Epithelial cell of prostate (primary cell): ENCODE measurements at places on chromosomes 1 and 21.

- no peak for DNase-seq
Measured at GRCh38 chr1:29504196-29504595, 267.9 kb downstream of the PTPRU start.

DNA sequence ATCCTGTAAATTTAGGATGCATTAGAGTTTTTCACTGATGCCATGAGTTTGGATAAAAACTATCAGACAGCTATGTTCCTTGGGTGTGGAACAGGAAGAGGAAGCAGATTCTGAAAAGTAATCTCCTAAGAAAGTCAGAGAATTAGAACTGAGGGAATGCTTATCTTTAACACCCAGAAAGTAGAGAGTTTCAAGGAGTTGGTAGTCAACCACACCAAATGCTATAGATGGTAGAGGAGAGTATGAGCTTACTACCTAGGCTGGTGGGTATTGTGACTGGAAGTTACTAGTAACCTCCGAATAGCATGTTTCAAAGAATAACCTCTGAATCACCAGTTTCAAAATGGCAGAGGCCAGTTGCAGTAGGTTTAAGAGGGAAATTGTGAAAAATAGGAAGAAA lies 288.0 kb downstream of the HMCN1 start:
- no peak for DNase-seq

GRCh38 chr1:180343921-180344769 lies 114.1 kb downstream of the LHX4 start:
- DNase-seq = no peak

- no peak for DNase-seq
Measured at GRCh38 chr1:86205741-86206140, 49.2 kb upstream of the COL24A1 start.

- no peak for DNase-seq
Measured at GRCh38 chr1:48817505-48818114, 40.9 kb upstream of the BEND5 start.

DNA sequence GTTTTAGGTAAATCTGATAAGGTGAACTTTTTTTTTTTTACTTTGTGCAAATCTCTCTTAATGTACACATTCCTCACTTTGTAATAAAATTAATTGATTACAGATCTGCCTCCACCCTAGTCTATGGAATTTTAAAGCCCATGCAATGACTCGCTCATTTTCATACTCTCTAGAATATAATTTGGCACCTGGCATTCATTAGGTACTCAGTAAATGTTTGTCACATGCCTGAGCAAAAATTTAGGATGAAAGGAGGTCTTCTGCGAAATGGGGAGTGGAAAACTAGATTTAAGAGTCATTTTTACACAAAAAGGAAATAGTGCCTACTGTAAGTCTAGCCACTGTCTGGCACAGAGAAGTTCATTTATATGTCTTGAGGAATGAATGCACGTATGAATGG lies 350.1 kb downstream of the DPYD start:
- no peak for DNase-seq

DNA sequence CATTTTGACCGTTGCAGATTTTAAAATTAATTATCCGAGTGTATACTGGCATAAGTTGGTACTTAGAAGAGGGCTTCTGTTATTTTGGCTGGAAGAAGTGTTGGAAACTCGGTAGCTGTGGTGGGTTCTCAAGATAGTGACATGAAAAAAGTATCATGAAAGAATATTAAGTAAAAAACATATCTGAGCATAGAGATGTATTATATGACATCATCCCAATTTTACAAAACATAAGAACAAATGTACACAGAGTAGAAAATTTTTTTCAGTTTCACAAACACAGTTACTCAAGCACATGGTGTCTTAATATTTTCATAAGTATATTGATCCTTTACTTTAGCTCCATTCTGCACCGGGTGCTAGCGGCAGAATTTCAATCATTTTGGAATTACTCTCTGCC lies 684 bp downstream of the IFI16 start:
- DNase-seq = no peak

DNA sequence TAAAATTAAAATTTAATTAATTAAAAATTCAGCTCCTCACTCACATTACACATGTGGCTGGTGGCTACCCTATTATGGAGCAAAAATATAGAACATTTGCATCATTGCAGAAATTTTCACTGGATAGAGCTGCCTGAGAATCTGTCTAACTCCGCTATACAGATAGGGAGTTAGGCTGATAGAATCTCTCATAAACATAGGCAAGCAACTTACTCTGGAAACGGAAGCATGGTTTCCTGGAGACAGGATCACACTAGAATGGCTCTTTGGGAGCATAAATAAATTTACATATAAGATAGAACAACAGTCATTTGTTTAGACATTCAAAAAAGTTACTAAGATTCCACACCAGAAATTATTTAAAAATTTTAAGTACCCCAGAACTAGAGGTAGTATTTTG lies 12.2 kb upstream of the LAMC2 start:
- no peak for DNase-seq

GRCh38 chr1:44831516-44831915 lies 11.5 kb downstream of the PTCH2 start:
- no peak for DNase-seq

- no peak for DNase-seq
Measured at GRCh38 chr1:77350012-77350770, 68.4 kb downstream of the AK5 start.

GRCh38 chr1:205060746-205061145 lies 17.7 kb downstream of the CNTN2 start:
- no peak for DNase-seq

DNA sequence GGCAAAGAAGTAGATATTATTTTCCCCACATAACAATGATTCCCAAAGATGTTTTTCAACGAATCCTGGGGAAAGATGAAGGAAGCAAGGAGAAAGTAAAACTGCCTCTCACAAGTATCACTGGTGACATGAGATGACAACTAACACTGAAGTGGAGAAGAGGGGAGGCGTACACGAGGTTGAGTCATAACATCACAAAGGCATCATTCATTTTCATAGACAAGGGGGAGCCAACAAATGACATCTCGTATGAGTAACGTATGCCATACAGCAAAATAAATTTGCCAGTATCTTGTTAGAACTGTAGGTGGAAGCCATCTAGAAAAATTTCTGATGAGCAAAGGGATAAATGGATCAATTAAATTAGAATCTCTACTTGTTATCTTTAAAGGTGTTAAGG lies 56.6 kb downstream of the ATP1B1 start:
- no peak for DNase-seq

DNA sequence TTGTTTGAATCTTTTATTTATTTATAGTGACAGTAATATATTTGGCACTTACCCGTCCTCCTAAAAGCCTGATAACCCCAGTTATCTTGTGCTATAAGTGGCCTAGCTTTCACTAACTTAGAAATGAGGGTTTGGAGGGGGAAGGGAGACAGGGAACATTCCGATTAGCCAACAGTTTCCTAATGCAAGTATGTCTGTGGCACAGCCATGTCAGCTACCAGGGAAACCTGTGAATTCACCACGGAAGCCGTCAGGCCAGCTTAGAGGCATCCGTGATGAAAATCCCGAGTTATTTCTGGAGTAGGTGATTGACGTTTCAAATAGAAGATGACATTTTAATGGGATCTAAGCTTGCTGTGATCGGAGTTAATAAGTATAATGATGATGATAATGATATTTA lies 39.4 kb upstream of the BCL10 start:
- DNase-seq = no peak

DNA sequence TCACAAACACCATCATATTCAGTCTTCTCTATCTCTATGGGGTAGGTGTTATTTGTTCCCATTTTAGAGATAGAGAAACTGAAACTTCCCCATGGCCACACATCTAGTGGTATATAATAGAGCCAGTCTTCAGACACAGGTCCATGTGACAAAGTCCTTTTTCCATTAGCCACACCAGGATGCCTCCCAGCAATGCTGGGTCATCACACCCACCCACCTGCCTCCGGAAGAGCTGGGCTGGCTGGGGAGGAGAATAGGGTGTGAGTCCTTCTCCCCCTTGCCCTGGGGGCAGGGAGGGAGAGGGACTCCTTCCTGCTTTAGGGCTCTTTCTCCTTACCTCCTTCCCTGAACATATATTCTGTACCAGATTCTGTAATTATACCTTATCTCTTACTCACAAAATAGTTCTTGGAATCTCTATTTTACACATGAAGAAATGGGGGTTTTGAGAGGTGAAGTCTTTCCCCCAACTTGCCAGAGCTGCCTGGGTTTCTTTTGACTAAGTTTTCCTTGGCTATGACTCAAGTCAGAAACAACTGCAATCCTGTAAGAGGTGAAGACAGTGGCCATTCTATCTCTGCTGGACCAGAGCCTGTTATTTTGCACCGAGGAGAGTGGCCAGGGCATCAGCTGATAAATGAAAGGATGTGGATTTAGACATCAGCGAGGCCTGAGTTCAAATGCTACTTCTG lies 30.0 kb downstream of the SOX13 start:
- DNase-seq = no peak

DNA sequence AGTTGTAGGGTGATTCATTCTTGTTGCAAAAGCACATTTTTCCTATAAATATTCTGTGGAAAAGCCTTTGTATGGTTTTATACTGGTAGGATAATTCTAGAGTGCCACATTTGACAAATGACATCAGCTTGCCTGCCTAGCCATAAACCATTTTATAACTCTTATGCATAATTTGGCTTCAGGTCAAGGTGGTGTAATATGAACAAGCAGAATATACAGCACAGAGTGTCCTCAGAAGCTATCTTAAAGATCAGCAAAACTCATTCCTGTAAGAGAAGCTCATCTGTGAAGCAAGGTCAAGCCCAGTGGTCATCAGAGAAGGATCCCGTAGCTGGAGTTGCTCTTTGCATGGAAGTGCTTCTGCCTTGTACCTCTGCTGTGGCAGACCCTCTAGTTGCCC lies 24.0 kb upstream of the C1orf21 start:
- no peak for DNase-seq
